Neuronal stem cell (in vitro differentiated cells): ENCODE measurements at places on chromosomes 11 and 22.

DNA sequence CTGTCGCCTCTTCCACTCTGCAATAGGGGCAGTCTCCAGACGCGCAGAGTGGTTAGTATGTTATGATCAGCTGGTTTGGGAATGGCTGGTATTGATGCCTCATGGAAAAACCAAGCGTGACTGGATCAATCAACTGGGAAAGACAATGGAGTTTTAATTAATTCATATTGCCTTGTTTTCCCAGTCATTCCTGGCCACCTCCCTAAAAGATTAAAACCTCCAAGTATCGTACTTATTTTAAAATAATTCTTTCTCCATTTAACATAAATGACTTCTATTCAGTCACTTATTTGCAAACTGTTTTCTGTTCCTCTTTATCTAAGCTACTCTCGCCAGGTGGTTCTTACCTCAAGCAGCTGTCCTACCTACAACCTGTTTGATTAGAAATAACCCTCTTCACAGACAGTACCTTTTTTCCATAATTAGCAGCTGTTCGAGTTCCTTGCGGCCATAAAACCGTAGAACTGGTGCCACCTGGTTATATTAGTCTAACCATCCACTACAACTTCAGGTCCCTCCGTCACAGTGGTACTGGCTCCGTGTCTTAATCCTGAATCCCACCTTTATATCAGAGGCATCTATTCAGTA lies 898 bp downstream of the ZNF215 start:
- no peak for DNase-seq

- DNase-seq = no peak
Observed at GRCh38 chr11:129443276-129443675, 67.6 kb downstream of the BARX2 start.

DNA sequence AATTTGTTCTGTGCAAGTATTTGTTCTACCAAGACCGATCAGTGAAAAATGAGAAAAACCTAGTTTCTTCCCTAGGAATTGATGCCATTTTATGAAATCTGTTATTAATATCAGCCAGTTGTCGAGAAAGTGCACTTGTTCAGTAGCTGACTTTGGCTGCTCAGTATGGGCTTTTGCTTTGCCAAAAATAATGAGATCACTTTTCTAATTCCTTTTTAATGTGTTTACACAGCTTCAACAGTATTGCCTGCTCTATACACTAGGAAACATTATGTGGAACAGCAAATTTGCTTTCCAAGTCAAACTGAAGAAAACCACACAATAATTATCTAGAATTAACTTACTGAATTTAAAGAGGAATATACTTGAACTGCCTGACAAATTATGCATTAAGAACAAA lies 34.4 kb downstream of the SCUBE2 start:
- DNase-seq = no peak

DNA sequence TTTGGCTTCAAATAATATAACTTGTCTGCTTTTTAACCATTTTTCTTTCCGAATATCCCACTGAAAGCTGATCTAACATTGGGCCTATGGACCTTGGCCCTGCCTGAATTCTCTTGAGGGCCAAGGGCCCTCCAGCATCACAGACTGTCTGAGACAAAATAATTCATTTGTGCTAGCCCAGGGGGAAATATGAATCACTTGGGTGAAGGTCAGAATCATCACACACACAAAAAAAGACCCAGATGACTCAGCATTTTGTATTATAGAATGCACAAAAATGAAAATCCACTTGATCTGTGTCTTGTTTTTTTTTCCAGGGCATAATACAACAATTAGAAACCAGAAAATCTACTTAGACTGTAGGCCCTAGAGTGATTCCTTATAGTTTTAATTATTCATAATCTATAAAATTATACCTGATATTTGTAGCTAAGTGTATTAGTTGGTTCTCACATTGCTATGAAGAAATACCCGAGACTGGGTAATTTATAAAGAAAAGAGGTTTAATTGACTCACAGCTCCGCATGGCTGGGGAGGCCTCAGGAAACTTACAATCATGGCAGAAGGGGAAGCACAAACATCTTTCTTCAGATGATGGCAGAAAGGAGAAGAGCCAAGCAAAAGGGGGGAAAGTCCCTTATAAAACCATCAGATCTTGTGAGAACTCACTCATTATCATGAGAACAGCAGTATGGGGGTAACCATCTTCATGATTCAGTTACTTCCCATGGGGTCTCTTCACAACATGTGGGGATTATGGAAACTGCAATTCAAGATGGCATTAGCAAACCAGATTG lies 15.6 kb upstream of the RDX start:
- DNase-seq = no peak

- no peak for DNase-seq
Observed at GRCh38 chr11:57303280-57303989, 21.3 kb downstream of the TNKS1BP1 start.

DNA sequence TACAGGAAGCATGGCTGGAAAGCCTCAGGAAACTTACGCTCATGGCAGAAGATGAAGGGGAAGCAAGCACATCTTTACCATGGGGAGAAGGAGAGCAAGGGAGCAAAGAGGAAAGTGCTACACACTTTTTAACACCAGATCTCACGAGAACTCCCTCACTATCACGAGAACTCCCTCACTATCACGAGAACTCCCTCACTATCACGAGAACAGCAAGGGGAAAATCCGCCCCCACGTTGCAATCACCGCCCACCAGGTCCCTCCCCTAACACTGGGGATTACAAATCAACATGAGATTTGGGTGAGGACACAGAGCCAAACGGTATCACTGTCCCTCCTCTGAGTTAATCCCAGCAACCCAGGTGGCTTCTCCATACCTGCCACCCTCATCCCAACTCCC lies 84.5 kb downstream of the MN1 start:
- DNase-seq = no peak

- peak; percentile 6 for DNase-seq
Observed at GRCh38 chr11:83971063-83971462, 684.9 kb upstream of the CCDC90B start.

GRCh38 chr22:45889539-45890350 lies 87.2 kb downstream of the WNT7B start:
- DNase-seq = peak; percentile 70

- DNase-seq = no peak
Observed at GRCh38 chr11:17532784-17533183, 11.4 kb downstream of the USH1C start.

DNA sequence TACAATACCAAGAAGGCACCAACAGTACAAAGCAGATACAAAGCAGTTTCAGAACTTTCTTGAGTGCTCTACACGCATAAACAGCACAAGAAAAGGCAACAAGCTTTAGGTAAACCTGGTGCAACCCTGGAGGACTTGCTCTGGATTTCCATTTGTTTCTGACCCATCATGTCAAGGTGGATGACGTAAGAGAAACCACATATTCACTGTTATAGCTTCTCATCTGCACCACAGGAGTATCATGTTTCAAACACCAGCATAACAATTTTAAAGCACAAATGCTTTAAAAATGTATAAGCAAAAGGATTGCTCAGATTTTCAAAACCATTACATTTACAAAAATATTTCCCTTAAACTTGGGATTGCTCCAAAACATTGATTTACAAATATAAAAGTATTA lies 25.0 kb upstream of the YPEL1 start:
- no peak for DNase-seq

DNA sequence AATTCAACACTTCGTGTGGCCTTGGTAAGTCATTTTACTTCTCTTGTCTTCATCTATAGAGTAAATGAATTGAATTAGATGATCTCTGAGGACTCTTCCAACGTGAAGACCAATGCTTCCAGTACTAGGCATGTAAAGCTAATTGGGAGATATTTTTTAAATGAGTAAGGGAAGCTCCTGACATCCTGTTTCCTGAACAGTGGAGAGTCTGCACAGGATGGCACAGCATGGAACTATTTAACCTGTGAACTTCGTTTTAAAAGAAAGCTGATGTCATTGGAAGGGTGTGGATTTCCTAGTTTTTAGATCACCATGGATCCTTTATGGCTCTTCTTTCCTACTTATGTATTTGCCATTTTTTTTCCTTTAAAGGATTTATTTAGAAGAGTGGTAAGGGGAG lies 48.4 kb upstream of the HSD17B12 start:
- DNase-seq = no peak

- DNase-seq = no peak
Observed at GRCh38 chr11:95711162-95711944, 78.2 kb downstream of the FAM76B start.

DNA sequence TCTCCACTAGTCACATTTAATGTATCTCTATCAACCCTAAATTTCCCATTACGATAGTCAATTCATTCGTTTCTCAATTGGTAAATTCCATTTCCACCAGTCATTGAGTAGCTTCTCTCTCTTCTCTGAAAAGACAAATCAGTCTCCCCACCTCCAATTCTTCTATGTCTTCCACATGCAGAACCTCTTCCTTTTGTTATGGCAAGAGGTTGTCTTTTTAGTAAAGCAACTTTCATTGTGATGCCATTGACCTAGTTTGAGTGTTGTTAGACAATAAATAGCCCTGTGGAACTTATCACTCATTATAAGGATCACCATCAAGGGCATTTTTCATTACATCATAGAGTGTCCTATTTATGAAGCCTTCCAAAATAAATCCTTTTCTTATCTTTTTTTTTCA lies 340.9 kb downstream of the LRRC4C start:
- no peak for DNase-seq

DNA sequence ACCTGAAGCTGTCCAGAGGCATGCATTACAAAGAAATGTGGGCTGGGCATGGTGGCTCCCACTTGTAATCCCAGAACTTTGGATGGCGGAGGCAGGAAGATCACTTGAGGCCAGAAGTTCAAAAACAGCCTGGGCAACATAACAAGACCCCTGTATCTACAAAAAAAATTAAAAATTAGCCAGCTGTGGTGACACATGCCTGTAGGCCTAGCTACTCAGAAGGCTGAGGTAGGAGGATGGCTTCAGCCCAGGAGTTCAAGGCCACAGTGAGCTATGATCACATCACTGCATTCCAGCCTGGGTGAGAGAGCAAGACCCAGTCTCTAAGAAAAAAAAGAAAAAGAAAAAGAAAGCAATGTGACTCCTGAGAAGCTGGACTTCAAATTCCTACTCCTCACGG lies 138.5 kb upstream of the HSD17B12 start:
- DNase-seq = no peak

DNA sequence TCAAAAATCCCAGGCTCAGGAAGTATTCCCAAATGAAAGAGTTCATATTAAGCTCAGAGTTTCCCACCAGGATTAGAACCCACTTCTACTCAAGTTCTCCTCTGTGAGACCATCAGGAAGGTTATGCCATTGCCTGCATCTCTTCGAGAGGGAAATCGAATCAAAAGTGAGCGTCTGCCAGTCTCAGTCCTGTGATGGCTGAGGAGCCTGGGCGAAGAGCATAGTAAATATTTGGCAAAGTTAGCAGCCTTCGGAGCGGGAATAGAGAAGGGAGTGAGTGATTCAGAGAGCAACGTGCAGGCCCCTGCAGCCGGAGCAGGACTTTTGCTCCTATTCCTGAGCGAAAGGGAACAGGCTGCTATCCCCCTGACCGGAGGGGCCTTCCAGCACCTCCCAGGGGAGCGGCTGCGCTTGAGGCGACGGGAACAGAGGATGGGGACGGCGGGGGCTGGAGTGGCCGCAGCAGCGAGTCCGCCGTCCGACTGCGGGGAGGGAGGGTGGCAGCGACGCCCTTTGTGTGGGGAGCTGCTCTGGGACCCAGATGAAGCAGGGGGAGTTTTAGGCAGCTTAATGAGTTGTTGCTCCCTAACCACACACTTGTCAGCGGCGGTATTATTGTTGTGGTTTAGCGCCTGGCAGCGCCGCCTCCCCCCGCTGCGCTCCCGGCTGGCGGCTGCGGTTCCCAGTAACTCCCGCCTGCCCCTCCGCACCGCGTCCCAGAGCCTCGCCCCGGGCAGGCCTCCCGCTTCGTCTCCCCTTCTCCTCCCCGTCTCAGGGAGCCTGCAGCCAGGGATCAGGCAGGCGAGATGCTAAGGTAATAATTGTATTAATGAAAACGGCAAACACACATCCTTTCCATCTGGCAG lies 21.7 kb upstream of the NRGN start:
- peak; percentile 39 for DNase-seq

GRCh38 chr22:23580576-23581259 lies 628 bp upstream of the IGLL1 start:
- no peak for DNase-seq

- DNase-seq = no peak
Observed at GRCh38 chr11:62614275-62614674, 1.2 kb downstream of the ROM1 start.

DNA sequence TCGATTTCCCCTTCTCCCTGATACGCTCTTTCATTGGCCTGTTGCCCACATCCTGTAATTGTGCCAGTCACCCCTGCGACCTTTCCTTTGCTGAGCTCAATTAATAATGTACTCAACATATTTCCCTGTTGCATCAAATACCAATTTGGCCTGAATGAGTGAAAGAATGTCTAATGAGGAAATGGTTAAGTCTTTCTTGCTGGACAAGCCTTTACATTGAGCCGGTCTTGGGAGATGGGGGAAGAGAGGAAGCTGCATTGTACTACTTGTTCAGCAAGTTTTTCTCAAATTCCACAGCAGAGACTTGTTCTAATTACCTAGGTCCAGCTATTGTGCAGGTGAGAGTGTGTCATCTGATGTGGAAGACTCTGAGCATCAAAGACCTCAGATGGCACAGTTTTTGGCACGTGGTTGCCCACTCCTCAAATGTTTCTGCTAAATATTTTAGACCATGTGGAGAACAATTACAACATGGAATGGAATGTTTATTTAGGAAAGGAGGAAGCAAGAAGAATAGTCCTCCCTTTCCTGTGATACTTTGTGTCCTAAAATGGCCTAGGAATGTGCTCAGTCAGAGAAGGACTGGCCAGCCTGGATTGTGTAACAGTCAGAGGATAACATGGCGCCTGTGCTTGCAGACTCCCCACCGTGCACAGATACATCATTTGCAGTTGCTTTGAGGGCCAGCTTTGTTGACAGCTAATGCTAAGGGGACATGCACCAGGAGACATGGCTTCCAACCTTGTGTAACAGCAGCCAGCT lies 129.5 kb upstream of the E2F8 start:
- no peak for DNase-seq

DNA sequence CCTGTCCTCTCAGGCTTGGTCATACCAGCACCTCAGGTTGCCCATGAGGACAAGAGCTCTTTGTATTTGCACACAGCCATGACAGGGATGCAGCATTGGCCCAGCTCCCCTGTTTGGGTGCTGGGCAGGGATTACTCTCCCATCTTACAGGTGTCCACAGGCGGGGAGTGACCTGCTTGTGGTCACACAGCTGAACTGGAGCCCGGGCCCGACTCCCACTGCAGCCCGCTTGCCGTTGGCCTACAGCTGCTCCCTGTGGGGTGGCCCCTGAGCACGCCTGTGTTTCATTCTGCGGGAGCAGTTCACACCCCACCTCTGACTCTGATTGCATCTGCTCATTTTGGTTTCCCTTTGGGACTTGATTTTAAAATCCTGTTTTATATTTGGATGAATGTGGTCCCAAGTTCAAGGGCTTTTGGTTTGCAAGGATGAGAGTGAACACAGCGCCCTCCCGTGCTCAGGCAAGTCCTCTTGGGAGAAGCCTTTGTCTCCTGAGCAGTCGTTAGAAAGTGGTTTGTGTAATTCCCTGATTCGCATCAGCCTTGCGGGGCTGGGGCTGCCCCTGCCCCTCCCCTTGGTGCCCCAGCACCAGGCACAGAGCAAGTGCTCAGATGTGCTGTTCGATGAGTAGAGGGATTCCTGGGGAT lies 9.3 kb downstream of the PICK1 start:
- no peak for DNase-seq

GRCh38 chr11:112637076-112637475 lies 324.1 kb upstream of the NCAM1 start:
- DNase-seq = no peak
